ENCODE measurements at places on chromosomes 4 and X.
A peak's percentile ranks its signal among the peaks of the same experiment; 100 is the strongest.

DNA sequence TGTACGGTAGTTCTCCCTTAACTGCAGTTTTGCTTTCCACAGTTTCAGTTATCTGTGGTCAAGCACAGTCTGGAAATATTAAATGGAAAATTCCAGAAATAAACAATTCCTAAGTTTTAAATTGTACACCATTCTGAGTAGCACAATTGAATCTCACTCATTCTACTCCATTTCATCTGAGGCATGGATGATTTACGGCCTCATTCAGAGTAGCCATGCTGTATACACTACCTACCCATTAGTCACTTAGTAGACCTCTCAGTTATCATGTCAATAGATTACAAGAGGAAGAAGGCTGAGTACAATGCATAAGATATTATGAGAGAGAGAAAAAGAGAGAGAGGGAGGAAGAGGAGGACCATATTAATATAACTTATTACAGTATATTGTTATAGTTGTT is 77.5 kb downstream of the ENOX2 start:
- DNase-seq = no peak

GRCh38 chr4:38788317-38788716 is 5.5 kb upstream of the TLR10 start:
- DNase-seq = no peak

DNA sequence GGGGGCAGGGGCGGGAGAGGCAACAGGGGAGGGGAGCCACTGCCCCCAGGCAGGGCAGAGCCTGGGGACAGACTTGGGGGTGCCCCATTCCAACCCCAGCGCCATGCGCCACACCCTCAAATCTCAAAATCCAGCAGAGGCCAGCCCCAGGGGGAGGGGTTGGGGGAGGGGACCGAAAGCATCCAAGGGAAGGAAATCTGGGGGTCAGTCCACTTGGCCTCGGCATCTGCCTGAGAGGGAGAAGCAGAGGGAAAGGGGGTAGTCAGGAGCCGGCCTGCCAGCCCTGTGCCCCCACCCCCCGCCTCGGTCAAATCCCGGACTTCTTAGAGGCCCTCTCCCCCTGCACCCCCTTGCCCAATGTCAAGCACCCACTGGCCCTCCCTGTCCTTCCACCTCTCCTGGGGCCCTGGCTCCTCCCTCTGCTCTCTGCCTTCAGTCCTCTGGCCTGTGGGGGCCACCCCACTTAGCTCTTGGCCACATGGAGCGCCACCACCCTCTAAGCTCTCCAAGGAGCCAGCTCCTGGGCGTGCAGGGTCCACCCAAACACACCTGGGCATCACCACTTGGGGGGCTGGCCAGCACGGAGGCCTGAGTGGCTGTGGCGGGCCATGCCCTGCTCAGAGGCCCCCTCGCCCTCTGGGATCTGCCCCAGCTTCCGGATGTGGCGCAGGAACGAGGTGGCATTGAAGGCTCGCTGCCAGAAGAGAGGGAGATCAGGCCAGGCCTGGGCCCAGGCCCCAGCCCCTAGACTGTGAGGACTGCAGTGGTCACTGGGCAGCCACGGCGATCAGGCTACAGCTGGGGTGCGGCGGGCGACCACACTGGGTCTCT is 3.5 kb downstream of the PNCK start:
- no peak for DNase-seq

DNA sequence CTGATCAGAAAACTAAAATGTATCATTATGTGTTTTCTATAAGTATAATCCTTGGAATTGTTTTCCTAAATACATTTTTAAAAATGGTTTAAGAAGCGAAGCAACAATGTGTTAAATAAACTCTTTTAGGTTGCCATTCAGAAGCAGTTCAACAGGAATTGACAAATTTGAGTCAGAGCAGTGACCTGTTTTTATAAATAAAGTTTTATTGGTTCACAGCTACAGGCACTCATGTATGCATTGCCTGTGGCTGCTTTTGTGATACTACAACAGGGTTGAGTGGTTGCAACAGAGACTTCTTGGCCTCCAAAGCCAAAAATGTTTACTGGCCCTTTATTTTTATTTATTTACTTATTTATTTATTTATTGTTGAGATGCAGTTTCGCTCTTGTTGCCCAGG is 99.5 kb downstream of the FRMPD4 start:
- DNase-seq = no peak

- no peak for DNase-seq
Observed at GRCh38 chr4:93810340-93810992, 18.1 kb upstream of the ATOH1 start.

DNA sequence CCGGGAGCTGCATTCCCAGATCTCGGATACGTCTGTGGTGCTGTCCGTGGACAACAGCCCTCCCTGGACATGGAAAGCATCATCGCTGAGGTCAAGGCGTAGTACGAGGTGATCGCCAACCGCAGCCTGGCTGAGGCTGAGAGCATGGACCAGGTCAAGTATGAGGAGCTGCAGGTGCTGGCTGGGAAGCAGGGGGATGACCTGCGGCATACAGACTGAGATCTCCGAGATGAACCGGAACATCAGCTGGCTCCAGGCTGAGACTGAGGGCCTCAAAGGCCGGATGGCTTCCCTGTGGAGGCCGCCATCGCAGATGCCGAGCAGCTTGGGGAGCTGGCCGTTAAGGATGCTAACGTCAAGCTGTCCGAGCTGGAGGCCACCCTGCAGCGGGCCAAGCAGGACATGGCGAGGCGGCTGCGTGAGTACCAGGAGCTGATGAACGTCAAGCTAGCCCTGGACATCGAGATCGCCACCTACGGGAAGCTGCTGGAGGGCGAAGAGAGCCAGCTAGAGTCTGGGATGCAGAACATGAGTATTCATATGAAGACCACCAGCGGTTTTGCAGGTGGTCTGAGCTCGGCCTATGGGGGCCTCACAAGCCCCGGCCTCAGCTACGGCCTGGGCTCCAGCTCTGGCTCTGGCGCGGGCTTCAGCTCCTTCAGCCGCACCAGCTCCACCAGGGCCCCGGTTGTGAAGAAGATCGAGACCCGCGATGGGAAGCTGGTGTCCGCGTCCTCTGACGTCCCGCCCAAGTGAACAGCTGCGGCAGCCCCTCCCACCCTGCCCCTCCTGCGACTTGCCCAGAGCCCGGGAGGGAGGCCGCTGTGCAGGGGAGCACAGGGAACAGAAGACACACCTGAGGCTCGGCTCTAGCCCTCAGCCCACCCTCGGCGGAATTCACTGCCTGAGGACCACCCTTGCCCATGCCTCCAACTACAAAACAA is 29.4 kb upstream of the GABRA3 start:
- no peak for DNase-seq

- DNase-seq = no peak
Observed at GRCh38 chr4:32172761-32173160, 1452.6 kb downstream of the PCDH7 start.

DNA sequence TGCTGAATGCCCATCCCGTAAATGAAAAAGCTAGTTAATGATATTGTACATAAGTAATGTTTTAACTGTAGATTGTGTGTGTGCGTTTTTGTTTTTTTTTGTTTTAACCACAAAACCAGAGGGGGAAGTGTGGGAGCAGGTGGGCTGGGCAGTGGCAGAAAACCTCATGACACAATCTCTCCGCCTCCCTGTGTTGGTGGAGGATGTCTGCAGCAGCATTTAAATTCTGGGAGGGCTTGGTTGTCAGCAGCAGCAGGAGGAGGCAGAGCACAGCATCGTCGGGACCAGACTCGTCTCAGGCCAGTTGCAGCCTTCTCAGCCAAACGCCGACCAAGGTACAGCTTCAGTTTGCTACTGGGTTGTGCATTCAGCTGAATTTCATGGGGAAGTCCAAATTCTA is at the start of gene SPP1:
Gene SPP1 (plus strand): TSS at position 249 of the 400 bp plus-strand sequence. CDS start 1,182 bp downstream, outside the sequence.
- no peak for DNase-seq

GRCh38 chr4:53068755-53069330 is 206.7 kb downstream of the RASL11B start:
- DNase-seq = no peak

GRCh38 chr4:82606622-82607021 is 44.8 kb upstream of the TMEM150C start:
- DNase-seq = no peak

DNA sequence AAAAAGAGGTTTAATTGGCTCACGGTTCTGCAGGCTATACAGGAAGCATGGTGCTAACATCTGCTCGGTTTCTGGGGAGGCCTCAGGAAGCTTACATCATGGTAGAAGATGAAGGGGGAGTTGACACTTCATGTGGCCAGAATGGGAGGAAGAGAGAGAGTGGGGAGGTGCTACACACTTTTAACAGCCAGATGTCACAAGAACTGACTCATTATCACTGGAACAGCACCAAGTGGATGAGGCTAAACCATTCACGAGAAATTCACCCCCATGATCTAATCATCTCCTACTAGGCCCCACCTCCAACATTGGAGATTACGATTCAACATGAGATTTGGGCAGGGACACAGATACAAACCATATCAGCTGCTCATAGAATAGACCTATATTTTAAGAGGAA is 255.8 kb downstream of the OPHN1 start:
- no peak for DNase-seq

DNA sequence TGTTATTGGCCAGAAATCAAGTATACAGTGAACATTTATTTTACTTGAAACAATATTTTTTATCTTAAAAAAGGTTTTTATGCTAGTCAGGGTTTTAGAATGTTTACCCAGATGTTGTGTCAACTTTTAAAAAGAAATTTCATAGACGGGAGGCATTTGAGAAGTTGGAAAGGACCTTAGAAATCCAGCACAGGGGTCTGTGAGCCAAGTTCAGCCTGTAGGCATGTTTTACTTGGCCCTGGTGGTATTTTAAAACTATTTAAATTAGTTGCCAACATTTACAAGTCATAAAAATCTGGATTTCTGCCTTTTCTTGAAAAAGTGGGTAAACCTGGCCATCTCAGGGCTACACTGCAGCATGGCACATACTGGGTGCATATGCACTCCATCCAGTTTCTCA is 25.5 kb upstream of the FHL1 start:
- no peak for DNase-seq

GRCh38 chrX:68725756-68726365 is 78.4 kb downstream of the STARD8 start:
- no peak for DNase-seq

- DNase-seq = peak; percentile 78
Observed at GRCh38 chr4:168480931-168481611, 779 bp upstream of the DDX60L start.

DNA sequence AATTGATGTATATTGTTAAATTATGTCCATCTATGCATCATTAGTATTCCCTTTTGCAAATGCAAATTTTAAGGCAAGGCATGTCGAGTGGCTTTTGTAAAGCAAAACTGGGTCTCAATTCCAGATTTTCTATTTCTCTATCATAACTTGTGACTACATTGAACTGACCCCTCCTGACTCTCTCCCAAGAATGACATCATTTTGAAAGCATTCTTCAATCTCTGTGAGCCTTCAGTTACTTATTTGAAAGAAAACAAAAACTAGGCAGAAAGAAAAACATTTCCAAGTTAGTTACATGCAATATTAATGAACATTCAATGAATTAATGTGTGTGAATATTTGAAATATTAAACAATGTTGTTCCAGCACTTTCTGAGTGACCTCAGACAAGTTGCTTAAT is 314.3 kb upstream of the CLNK start:
- DNase-seq = no peak

DNA sequence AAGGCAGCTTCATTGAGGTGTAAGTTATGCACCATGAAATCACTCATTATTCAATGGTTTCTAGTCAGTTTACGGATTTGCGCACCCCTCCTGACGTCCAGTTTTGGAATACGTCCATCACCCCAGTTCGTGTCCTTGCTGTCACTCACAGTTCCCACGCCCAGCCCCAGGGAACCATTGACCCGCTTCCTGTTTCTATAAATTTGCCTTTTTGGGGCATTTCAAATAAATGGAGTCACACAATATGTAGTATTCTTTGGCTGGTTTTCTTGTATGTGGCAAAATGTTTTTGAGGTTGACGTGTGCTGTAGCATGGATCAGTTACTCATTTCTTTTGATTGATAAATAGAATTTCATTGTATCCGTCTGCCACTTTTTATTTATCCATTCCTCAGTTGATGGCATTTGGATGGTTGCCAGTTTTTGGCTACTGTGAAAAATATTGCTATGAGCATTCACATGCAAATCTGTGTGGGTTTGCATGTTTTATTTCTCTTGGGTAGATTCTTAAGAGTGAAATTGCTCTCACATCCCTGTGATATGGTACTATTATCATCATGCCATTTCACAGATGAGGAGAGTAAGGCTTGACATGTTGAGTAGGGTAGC is 18.4 kb upstream of the SORCS2 start:
- no peak for DNase-seq

- no peak for DNase-seq
Observed at GRCh38 chr4:101259876-101260275, 87.5 kb downstream of the PPP3CA start.

- DNase-seq = no peak
Observed at GRCh38 chrX:78622831-78623230, 36.3 kb downstream of the RTL3 start.

- no peak for DNase-seq
Observed at GRCh38 chr4:102598086-102598761, 97.1 kb downstream of the NFKB1 start.

- DNase-seq = no peak
Observed at GRCh38 chr4:140901736-140902336, 145.7 kb upstream of the TBC1D9 start.

GRCh38 chr4:138487230-138487629 is 245.1 kb upstream of the SLC7A11 start:
- no peak for DNase-seq

- DNase-seq = no peak
Observed at GRCh38 chr4:174673865-174674264, 151.6 kb upstream of the HPGD start.

- DNase-seq = no peak
Observed at GRCh38 chr4:40822420-40823166, 72.8 kb downstream of the NSUN7 start.

GRCh38 chr4:13866881-13867280 is 239.4 kb upstream of the BOD1L1 start:
- DNase-seq = no peak

- DNase-seq = no peak
Observed at GRCh38 chr4:173518425-173519102, 11.5 kb downstream of the HAND2 start.

DNA sequence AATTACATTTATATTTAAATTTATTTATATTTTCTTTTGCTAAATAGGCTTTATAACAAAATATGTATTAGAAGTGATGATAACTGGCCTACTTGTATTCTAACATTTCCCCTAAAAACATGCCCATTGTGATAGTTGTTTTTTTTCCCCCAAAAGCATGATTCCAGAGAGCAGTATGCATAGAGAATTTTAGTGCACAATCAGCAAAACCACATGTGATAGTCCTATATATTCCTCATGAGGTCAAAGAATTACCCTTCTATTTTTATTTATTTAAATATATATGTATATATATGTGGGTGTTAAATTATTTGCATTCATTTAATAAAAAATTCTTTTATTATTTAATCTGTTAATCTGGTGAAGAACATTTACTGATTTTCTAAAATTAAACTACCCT is 78.2 kb upstream of the TLL1 start:
- no peak for DNase-seq

- peak; percentile 57 for DNase-seq
Observed at GRCh38 chrX:49291615-49292337, 11.7 kb upstream of the GAGE10 start.

- DNase-seq = no peak
Observed at GRCh38 chr4:47664051-47664826, 173.6 kb downstream of the CORIN start.
